Pulmonary artery endothelial cell (primary cell): ENCODE measurements at places on chromosomes 6 and 20. TPM values are rescaled to one million over a fixed set of nuclear protein-coding genes. Genes with fewer than 3 reads are reported as not detected.

GRCh38 chr6:35512740-35513139 is at the start of gene TULP1:
TULP1 (minus strand) TSS chr6:35512896; CDS start chr6:35512858, 38 bp downstream.
- no peak for DNase-seq

DNA sequence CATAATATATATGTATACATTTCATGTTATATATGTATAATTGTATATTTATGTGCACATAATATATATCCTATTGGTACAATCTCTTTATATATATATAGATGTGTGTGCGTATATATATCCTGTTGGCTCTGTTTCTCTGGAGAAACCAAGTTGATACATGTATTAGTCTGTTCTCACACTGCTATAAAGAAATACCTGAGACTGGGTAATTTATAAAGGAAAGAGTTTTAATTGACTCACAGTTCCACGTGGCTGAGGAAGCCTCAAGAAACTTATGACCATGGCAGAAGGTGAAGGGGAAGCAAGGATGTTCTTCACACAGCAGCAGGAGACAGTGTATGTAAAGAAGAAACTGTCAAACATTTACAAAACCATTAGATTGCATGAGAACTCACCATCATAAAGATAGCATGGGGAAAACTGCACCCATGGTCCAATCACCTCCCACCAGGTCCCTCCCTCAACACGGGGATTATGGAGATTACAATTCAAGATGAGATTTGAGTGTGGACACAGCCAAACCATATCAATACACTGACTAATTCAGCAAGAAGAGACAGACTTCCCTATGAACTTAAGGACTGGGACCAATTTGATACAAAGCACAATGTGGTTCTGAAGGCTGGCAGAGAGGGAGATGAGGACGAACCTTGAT is 14.0 kb downstream of the CST3 start:
- DNase-seq, result no peak

- DNase-seq, result no peak
These were observed 22.9 kb downstream of the QKI start for GRCh38 chr6:163437466-163437865.

Gene TCF15
- 0.07 and 0.18 TPM in 2 replicates for total RNA-seq

Gene CLPSL2
- total RNA-seq, result not detected in 2 replicates

DNA sequence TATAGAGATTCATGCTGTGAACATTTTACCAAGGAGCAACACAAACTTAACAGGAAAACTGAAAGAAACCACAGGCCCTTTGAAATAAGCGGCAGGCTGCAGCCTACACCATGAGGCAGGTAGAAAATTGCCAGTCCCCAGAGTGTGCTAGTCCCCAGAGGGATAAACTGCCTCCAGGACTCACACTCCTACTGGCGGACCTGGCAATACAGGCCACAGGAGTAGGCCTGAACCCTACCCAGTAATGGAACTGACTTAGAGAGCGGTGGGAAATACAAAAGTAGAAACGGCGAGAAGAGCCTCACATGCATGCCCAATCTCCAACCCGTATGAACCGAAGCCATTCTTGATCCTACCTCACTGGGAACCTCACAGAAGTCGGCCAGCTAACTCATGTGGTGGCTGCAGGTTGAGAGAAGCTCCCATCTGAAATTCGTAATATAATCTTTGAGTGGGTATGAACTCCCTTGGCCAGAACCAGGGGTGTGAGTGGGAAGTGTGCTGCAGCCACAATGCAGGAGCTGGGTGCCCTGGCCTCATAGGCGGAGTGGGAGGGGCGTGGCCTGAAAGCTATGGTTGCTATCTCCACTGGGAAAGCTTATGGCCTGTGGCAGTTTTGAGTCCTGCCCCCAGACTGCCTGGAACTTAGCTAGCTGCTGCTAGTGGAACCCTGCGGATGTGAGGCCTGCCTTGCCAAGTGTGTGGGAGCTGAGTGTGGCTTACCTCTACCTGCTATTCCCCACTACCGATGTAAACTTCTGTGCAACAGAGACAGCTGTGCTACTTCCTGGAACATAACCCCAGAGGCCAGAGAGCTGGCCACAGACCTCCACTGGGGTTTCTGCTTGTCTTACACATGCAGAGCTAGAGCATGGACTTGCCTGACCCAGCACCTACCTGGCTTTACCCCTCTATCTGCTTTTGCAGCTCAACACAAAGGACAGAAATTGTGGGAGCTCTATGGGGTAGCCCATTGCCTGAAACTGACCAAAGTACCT is 146.5 kb upstream of the COL21A1 start:
- no peak for DNase-seq

Gene CST11
- total RNA-seq, result not detected in 2 replicates

Gene TP53TG5
- not detected in 2 replicates for total RNA-seq

DNA sequence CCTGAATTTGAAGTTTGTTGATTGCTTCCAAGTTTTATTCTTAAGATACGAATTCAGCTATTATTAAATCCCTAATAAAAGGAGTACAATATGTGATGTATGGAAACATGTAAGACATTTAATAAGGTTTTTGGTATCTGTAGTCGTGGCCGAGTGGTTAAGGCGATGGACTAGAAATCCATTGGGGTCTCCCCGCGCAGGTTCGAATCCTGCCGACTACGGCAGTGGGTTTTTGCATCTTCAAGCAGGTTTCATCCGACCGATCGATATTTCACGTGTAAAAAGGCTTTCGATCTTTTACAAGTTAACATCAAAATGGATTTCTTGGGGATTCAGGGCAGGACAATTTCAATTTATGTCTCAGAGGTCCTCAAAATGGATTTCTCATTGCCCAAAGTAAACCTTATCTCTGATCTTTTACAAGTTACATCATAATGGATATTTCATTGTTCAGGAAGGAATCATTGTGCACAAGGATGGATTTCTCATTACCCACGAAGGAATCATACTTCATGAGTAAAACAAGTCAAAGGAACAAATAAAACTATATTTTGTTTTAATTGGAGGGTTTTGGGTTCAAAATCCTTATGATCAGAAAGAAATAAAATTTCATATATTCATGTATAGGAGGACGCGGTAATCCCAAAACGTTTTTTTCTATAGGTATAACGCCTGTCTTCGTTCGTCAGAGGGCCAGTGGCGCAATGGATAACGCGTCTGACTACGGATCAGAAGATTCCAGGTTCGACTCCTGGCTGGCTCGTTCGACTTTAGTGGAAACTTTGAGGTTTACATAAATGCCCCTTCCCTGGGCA is 37.3 kb upstream of the BTN3A2 start:
- DNase-seq, result no peak

DNA sequence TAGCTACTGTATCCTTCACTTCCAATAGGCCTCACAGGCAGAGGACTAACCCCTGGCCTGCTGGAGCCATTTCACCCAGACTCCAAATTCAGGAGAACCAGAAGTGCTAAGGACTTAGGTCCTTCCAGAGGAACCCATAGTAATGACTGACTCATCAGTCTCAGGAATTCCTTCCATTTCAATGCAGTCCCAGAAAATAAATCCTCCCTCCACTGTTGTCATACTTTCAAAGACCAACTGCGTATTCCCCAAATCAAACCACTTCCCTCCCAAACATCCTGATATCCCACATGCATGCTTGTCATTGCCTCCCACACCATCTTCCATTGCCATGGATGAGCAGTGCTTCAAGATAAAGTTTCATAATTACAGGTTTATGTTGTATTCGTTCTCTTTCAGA is 31.8 kb upstream of the NT5E start:
- no peak for DNase-seq

Gene SAMD10
- 1.5 and 2.5 TPM in 2 replicates for total RNA-seq

Gene OOEP
- not detected in 2 replicates for total RNA-seq

GRCh38 chr6:146583966-146584365 is 14.8 kb upstream of the ADGB start:
- no peak for DNase-seq

Gene RPL7L1
- 127 and 158 TPM in 2 replicates for total RNA-seq

GRCh38 chr20:23116311-23117089 is 30.4 kb upstream of the CD93 start:
- no peak for DNase-seq

GRCh38 chr6:2876210-2877056 is 26.7 kb downstream of the SERPINB9 start:
- peak; percentile 95 for DNase-seq

DNA sequence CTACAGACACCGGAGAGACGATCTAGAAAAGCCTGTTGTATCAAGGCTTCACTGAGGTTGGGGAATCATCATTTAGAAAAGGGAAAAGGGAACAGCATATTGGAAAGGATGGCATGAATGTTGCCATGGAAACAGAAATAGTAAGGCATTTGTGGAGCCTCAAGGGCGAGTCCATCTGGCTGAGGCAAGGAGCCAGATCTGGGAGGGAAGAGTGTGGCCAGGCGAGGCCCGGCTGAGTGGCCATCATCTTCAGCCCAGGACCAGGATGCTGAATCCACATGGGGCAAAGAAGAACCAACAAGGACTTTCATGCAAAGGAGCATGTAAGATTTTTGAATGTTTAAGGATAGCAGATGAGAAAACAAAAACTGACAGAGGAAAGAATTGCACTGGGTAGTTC is 85.8 kb downstream of the MAP3K5 start:
- no peak for DNase-seq

DNA sequence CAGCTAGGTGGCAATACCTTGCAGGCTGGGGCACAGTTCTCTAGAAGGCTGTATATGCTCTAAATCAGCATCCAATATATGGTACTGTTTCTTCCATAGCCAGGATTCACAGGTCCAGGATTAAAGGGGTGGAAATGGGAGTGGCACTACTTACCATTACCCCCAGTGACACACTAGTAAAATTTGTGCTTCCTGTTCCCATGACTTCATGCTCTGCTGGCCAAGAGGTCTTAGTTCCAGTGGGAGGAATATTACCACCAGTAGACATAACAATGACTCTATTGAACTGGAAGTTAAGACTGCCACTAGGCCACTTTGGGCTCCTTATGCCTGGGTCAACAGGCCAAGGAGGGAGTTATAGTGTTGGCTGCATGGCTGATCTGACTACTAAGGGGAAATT is 174.3 kb upstream of the TNFAIP3 start:
- no peak for DNase-seq

- DNase-seq, result no peak
These were observed 21.7 kb downstream of the FGD2 start for GRCh38 chr6:37027036-37027720.

GRCh38 chr6:81816380-81816779 is 63.9 kb upstream of the TENT5A start:
- DNase-seq, result no peak

DNA sequence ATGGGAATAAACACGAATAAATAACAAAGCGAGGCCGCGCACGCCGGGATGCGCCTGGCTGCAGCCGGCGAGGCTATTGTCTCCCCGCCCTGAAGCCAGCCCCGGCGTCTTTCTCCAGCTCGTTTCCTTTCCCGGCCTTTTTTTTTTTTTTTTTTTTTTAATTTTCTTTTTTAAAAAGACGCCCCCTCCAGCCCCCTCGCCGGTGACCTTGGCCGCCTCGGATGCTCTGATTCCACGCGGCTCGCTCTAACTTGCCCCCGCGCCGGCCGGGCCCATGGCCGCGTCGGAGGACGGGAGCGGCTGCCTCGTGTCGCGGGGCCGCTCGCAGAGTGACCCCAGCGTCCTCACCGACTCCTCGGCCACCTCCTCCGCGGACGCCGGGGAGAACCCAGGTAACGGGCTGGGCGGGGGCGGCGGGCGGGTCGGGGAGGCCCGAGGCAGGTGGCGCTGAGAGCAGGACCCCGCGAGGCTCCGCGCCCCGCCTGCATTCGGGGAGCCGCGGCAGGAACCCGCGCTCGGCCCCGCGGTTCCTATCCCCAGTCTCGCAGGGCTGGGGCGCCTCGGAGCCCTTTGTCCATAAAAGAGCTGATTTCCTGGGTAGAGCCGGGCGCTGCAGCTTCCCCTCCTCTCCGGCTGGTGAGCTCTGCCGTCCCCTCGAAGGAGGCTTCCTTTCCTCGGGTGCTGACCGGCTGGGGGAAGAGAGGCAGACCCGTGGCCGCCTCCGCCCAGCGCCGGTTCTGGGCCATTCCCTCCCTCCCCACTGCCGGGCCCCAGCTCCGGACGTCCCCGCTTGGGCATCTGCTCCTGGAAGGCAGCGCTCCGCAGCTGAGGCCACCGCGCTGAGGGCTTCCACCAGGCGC is 631 bp downstream of the PHACTR3 start:
- no peak for DNase-seq
